ENCODE measurements at places on chromosomes 7 and 10. TPM values are rescaled to one million over a fixed set of nuclear protein-coding genes. Genes with fewer than 3 reads are reported as not detected.

Gene ADGRA1
- under 0.01 TPM for total RNA-seq

Gene LIPM
- total RNA-seq: not detected

Gene GIMAP2
- total RNA-seq: 43.5 TPM

Gene SPAM1
- not detected for total RNA-seq

Gene SLC18A3
- not detected for total RNA-seq

Gene GBX1
- not detected for total RNA-seq

Gene FRMPD2
- total RNA-seq: 0.50 TPM

Gene MYL10
- not detected for total RNA-seq
